ENCODE measurements at places on chromosomes 7 and 10. TPM values are rescaled to one million over a fixed set of nuclear protein-coding genes. Genes with fewer than 3 reads are reported as not detected.

The IRF5 gene
- 76.5 TPM for total RNA-seq

- no peak for DNase-seq
These were observed 151.5 kb downstream of the HPSE2 start for GRCh38 chr10:99084161-99084560.

- DNase-seq = no peak
These were observed 454.4 kb downstream of the AUTS2 start for GRCh38 chr7:70052691-70053090.

The ZNF727 gene
- total RNA-seq = 0.27 TPM

DNA sequence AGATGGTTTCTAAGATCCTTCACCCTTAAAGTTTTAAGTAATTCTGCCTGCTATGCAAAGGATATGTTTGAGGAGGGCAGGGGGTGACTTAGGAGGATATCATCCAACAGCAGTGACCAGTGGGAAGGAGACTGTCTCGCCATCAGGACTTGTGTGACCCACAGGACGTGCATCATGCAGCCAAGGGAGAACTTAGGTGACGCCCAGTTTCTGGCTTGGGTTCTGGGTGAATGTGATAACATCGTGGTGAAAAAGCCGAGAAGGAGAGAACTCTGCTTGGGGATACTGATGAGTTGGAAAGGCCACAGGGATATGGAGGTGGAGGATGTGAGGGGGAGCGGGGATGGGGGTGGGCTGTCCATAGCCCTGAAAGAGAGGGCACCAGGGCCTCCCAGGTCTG is 3.8 kb downstream of the WIPI2 start:
- no peak for DNase-seq

The AKR1C8 gene
- total RNA-seq = under 0.01 TPM

The FAM25G gene
- total RNA-seq = not detected

GRCh38 chr7:137546671-137547070 is 203.1 kb upstream of the PTN start:
- DNase-seq = no peak

The OR6B1 gene
- total RNA-seq = under 0.01 TPM

GRCh38 chr10:97129666-97130065 is 56.1 kb downstream of the SLIT1 start:
- DNase-seq = no peak

DNA sequence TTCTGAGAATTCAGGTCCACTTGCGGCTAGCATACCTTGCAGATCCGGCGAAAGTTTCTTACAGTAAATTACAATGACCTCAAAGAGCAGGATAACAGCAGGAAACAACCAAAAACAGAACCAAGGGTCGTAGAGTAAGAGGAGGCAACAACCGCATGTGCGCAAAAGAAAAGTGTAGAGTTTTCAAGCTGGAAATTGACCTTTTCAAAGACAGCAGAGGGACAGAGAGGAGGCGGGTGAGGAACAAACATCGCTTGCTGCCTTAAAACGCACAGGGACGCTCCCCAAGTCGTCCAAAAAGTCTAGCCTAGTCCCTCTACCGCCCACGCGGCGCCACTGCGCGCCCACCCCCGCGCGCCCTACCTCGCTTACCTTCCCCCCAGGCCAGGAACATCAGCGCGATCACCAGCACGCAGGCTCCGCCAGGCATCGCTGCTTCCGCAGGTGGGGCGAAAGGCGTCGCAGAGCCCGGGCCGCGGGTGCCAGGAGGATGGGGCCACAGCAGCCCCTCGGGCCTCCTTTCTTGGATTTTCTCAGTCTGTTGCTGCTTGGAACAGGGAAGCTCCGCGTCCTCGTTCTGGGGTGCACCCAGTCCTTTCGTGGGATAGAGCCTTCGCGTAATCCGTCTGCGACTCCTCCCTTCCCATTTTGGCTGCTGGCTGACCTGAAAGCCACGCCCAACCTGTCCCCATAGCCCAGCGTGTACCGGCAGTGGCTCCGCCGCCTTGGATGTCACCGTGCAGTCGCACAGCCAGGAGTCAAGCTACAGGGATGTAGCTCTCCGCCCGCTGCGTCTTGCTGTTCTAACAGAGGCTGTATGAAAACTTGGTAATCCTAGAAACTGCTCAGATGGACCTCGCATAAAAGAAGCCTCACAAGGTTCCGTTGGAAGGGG is at the start of gene VWDE:
TSS of gene VWDE (minus strand) at position 579 of the 895 bp plus-strand sequence. CDS start at position 430, 149 bp downstream.
- peak; percentile 87 for DNase-seq

DNA sequence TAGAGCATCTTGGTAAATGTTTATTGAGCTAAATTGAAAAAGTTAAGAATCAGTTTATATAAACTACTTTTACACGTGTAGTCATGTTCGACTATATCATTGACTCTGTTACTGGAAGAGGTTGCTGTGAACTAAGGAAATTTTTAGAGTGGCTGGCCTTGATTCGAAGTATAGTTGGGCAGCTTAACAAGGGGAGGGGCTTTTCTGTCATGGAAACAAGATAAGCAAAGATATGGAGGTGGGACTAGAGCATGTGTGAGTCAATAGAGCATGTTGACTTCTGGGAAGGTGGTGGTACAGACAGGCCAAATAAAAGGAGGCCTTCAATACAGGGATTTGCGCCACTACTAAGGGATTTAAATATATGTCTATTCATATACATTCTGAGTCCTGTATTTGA is 7.6 kb downstream of the ATP5F1C start:
- DNase-seq = no peak

DNA sequence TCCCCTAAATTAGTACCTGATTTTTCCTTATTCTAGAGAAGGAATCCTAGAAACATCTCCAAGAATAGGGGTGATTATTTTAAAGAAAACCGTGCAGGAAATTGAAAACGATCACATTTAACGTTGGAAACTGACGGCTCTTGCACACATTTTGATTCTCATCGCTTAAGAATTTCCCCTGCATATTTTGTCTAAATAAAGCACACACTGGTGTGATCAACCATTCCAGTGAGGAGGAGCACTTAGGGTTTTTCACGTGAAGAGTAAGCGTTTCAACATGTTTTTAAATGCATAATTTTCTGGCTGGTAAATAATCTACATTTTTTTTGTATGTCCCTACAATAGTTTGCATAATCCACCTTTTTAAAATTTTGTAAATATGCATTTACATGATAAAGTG is 229.7 kb upstream of the PFKP start:
- DNase-seq = no peak

- DNase-seq = no peak
These were observed 613.2 kb downstream of the SDK1 start for GRCh38 chr7:3914051-3914775.

The MLXIPL gene
- not detected for total RNA-seq

The APBB1IP gene
- total RNA-seq = 30.7 TPM

- no peak for DNase-seq
These were observed 60.9 kb upstream of the CAMK2B start for GRCh38 chr7:44386139-44386913.

GRCh38 chr7:39937366-39938153 is 12.5 kb upstream of the CDK13 start:
- DNase-seq = no peak

GRCh38 chr10:14180911-14181566 is 149.7 kb downstream of the FRMD4A start:
- peak; percentile 36 for DNase-seq

DNA sequence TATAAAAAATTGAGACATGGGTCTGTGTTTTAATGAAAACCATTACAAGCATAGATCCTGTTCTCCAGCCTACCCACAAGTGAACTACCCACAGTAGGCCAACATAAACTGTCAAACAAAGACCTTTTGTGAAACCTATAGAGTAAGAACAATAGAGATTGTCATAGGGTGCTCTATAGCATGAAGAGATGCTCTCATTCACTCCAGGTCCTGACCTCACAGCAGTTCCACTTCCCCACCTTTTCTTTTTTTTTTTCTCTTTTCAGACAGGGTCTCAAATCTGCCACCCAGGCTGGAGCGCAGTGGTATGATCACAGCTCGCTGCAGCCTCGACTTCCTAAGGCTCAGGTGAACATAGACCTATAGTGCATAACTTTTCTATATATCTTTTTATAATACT is 72.3 kb downstream of the CPEB3 start:
- DNase-seq = no peak

- no peak for DNase-seq
These were observed 20.3 kb downstream of the CACUL1 start for GRCh38 chr10:118734475-118734874.

- DNase-seq = no peak
These were observed 275.2 kb downstream of the IPMK start for GRCh38 chr10:57992321-57993077.

The CRHR2 gene
- total RNA-seq = not detected

DNA sequence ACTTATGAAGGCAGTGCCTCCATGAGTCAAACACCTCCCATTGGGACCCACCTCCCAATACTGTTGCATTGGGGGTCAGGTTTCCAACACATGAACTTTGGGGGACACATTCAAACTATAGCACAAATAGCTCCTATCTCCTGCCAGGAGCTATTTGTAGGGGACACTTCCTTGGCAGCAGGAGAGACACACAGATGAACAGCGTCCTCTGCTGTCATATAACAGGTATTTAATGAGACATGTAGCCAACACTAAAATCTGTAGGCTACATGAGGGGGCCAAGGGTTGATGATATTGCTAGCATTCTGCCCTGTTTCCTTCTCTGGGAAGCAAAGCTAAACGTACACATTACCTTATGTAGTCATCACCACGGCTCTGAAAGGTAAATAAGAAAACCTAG is 2.6 kb upstream of the GPR26 start:
- no peak for DNase-seq

The CNPY1 gene
- total RNA-seq = not detected

The SLC29A3 gene
- 10.8 TPM for total RNA-seq

- no peak for DNase-seq
These were observed 1.5 kb downstream of the EDRF1 start for GRCh38 chr10:125721035-125721434.

DNA sequence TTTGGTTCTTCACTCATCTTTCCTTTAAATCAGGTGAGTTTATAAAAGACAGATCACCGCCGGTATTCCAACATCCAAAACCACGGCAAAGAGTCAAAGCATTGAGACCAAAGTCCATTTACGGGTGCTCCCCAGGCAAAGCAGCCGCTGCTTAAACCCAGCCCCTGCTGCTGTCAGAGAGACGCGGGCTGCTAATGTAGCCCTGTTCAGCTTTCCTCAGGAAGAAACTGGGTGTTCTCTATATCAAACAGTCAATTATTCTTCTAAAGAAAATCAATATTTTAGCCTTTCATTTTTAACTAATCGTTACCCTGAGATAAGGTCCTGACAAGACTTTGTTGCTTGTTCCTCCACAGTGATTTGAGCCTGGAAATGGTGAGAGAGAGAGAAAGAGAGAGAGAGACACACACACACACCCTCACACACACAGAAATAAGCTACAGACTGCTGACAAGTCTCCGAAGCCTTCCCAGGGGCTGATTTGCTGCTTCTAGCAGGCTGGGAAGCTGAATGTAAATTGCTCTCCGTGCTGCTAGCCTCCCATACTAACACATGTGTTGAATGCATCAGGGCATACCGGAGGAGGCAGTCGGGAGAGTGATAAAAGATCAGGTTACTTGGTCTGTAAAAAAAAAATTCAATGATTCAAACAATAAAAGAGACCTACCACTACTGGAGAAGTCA is 183.0 kb upstream of the ANK3 start:
- no peak for DNase-seq

The HTR7 gene
- total RNA-seq = 0.27 TPM

The SLC39A12 gene
- not detected for total RNA-seq

DNA sequence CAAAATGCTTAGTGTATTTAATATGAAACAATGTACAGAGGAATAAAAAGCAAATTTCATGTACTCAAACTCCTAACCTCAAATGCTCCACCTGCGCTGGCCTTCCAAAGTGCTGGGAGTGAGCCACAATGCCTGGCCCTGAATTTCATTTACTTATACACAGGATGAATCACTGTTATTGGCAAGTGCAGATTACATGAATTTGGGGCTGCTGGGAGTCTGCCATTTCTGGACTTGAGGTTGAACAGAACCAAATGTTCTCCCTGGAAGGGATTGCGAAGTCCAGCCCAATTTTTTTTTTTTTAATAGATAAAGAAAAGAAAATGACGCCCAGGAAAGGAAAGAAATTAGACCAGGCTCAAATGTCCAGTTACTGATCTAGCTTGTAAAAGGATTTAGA is 6.8 kb upstream of the CSTF2T start:
- DNase-seq = no peak

DNA sequence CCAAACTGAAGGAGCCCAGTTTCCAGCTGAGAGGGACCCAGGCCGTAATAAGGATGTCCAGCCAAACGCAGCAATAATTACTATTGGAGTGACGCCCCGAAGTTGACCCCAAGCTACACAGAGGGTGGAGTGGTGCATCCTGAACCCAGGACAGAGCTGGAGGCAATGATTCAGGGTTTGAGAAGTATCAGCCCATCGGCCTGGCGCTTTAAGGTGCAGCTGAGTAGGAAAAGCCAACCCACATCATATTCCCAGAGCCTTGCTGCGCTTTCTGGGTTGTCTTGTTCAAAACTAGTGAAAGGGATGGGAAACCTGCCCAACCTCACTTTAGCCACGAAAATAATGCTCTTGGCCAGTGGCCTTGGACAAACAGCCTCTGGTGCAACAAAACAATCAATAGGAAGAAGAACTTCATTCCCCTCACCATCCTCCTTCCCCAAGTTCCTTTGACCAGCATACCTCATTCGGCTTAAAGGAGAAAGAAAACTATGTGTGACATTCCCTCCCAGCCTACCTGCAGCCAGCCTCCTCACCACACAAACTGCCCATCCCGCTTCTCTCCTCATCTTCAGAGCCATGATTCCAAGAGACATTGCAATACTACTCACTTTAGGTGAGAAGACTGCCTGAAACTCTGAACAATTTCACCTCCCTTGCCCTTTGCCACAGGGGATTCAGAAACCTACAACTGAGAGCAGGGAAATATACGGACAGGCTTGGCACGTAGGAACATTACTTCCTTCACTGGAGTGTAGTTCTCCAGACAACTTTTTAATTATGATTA is 217.2 kb upstream of the MKLN1 start:
- peak; percentile 5 for DNase-seq

DNA sequence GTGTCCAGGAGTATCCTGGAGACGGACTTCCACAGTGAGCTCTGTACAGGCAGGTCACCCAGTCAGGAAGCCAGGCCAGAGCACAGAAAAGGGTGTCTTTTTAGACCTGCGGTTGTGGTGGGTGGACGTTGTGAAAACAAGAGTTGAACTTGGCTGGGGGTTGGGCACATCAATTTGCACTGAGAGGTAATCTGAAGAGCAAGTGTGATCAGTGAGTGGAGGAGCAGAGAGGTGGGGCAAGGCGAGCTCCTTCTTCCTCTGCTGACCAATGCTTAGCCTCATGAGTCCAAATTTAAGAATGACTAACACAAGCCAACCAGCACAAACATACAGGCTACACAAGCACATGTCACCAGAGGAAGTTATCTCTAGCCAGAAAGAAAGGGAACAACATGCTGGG is 310.8 kb downstream of the TCERG1L start:
- no peak for DNase-seq

The TAS2R41 gene
- 1.3 TPM for total RNA-seq

The PPP2R2D gene
- 25.6 TPM for total RNA-seq

The ABCB1 gene
- total RNA-seq = 39.3 TPM

GRCh38 chr7:36306222-36306621 is 83.4 kb upstream of the ANLN start:
- no peak for DNase-seq

DNA sequence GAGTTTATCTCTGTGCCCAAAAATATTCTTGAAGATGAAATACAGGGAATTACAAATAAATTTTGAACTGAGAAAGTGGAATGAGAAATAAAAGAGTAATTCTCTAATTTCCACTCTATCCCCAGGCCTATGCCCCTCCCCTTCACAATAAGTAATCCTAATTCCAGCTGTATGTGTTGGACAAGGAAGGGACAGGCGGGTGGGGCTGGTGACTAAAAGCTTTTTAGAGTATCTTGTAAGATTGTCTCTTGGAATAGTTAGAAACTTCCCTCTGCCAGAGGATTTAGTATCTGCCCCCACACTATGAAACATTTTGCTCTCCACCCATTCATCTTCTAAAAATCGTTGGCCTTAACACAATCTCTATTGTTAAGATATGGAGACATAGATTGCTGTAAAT is 199.2 kb downstream of the MBL2 start:
- no peak for DNase-seq

All from hematopoietic multipotent progenitor cell (in vitro differentiated cells).